LHCN-M2 (cell line): ENCODE measurements at places on chromosomes 2 and 18. TPM values are rescaled to one million over a fixed set of nuclear protein-coding genes. Genes with fewer than 3 reads are reported as not detected.

CNGA3 gene
- total RNA-seq: 0.23 and 0.58 TPM in 2 replicates

DNA sequence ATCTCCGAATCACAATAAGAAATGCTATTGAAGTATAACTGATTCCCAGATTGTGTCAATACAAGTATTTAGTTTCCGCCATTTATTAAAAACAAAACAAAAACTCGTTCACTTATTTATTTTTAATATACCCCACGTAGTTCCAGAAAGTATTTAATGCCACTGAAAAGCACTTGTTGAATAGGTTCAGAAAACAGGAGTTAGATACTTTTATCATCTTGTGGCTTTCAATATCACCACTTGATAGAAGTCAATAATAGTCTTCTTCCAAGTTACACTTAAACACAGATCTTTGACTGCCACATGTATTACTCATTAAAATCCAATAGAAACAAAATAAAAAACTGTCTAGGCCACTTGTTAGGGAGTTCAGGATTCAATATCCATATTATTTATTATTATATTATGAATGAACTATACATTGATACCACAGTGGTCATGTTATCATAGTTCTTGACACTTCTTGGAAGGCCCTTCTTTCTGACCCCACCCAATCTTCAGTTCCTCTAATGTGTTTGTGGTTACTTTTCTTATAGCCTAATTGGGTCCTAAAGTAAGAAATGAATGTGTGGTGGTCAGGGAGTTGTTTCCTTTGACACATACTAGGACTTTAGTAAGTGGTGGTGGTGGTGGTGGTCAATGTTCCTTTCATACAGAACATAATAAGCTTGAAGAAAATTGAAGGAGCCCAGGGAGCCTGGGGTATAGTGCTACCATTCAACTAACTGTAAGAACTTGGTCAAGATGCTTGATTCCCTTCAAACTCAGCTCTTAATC lies 221.3 kb upstream of the ITGA4 start:
- DNase-seq: no peak

GRCh38 chr2:214989187-214989586 lies 149.2 kb downstream of the ABCA12 start:
- no peak for DNase-seq

DNA sequence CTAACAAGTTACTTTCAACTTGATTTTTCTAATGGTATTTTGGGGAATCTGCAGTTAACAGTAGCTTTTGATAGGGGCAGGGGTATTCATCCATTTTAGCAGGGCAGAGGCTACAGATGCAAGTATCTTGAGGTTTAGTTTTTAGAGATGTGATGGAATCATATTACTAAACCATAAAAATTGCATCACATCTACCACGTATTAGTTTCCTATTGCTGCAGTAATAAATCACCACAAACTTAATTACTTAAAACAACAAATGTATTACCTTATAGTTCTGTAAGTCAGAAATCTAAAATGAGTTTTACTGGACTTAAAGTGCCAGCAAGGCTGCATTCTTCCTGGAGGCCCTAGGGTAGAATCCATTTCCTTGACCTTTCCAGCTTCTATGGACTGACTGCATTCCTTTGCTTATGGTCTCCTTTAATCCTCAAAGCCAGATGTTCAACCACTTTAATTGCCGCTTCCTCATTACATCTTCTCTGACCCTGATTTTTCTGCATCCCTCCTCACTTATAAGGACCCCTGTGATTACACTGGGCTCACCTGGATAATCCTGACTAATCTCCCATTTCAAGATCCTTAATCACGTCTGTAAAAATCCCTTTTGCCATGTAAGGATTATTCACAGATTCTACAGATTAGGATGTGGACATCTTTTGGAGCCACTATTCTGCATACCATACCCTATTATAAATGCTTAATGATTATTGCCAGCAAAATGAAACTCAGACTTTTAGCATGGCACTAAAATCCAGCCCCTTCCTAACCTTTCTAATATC lies 21.9 kb upstream of the EXOC6B start:
- no peak for DNase-seq

EPHA4 gene
- total RNA-seq: 6.6 and 17.4 TPM in 2 replicates

DNA sequence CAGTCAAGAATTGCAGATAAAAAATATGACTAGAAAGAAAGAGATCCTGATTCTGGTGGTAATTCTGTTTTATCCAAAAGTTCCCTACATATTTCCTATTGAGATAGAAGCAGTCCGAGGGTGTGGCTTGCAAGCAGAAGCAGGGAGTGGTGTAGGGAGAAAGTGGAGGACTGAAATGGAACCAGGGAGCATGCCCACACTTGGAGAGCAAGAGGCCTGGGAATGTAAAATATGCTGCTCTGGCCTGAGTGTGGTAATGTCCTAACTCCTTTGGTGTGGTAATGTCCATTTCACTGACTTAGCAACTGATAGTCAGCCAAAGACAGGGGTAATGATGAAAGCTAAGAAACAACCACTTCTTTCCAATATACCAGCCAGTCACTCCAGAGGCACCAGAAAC lies 30.1 kb upstream of the FMNL2 start:
- DNase-seq: no peak
